ENCODE measurements at places on chromosomes 11 and 22.

- no peak for DNase-seq
Observed at GRCh38 chr22:46124383-46125144, 25.8 kb upstream of the PPARA start.

- no peak for DNase-seq
Observed at GRCh38 chr11:32310214-32310601, 125.1 kb downstream of the WT1 start.

GRCh38 chr11:12382451-12382850 is 5.1 kb downstream of the PARVA start:
- DNase-seq, result peak; percentile 6

DNA sequence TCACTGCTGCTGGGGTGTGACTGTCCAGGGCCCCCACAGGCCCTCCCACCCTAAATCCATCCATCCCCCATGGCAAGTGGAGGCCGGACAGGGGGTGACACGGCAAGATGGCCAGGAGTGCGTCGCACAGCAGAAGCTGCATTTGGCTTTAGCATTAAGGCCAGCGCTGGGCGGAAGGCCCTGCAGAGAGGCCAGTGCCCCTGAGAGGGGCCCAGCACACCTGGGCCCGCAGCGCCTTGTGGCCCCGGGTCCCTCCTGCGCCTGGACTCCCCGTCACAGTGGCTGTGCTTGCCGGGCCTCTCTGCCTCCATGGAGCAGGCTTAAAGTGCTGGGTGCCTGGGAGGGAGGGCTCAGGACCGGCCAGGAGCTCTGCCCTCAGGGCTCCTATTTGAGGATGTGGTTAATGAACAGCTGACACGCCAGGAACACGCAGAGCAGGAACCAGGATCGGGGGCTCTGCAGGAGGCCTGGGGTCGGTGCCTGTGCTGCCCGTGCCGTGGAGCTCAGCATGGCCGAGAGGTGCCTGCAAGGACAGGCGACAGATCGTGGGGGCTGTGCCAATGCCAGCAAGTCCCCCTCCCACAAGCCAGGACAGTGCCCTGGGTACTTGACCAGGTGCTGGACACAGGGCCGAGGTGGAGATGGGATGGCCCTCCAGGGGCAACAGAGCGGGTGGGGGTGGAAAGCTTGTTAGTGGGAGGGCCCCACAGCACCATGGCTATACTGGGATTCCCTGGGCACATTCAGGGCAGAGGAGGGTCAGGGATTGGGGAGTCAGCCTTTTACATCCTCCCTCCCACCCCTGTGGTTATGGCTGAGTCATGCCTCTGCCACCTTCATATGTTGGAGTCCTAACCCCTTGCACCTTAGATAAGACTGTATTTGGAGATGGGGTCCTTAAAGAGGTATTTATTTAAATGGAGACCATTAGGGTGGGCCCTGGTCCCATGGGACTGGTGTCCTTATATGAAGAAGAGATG is 30.9 kb upstream of the CARS1 start:
- no peak for DNase-seq

- DNase-seq, result no peak
Observed at GRCh38 chr11:126109941-126110731, 47.5 kb upstream of the CDON start.

- no peak for DNase-seq
Observed at GRCh38 chr11:72271980-72272379, 28.0 kb upstream of the PHOX2A start.

DNA sequence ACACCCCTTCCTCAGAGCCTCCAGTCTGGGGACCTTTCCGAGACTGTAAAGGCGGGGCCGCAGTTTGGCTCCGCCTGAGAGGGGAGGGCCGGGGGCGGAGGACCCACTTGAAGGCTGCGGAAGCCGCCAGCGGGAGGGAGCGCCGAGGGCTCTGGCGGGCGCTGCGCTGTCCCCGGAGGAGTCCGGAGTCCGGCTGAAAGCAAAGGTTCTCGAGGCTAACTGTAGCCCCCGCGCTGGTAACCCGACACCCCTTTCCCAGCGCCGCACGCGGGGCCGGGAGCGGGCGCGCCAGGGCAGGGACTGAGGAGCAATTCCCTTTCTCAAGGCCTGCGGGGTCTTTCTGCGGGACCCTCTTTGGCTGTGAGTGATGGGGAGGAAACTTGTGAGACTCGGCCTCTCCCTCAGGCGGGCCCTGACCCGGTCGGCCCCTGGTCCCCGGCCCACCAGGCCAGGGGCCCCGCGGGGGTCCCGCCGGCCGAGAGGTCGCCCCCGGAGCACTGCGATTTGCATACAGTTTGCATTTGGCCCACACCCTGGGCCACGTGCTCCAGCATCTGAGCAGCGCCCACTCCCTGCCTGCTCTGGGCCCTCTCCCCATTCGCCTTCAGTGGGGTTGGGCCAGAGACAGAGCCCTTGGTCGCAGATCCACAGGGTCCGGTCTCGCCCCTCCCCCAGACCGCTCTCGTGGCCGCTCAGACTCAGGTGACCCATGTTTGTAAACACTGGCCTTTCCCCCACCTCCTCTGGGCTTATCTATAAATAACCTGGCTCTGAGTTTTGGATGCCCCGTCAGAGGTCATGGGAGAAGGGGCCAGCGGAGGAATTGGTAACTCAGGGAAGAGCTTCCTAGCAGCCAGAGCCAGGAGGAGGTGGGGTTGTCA is 519 bp upstream of the ART5 start:
- peak; percentile 90 for DNase-seq
